Hair follicle dermal papilla cell (primary cell): ENCODE measurements at places on chromosomes 12 and 14. TPM values are rescaled to one million over a fixed set of nuclear protein-coding genes. Genes with fewer than 3 reads are reported as not detected.

TAS2R50 gene
- total RNA-seq, result 4.7 and 7.0 TPM in 2 replicates

INF2 gene
- total RNA-seq, result 71.6 and 77.1 TPM in 2 replicates

SRRM4 gene
- not detected in 2 replicates for total RNA-seq

TAS2R7 gene
- 0.16 TPM in 1 of 2 replicates, not detected in the other for total RNA-seq

FOXG1 gene
- total RNA-seq, result not detected in 2 replicates

IL31 gene
- not detected in 2 replicates for total RNA-seq

MLEC gene
- 113 and 120 TPM in 2 replicates for total RNA-seq

RNU6-8 gene
- not detected in 2 replicates for total RNA-seq

NRXN3 gene
- 0.32 and 0.49 TPM in 2 replicates for total RNA-seq

ITGB7 gene
- 1.3 and 1.8 TPM in 2 replicates for total RNA-seq

CFAP73 gene
- not detected in 2 replicates for total RNA-seq

CIROP gene
- 0.12 TPM in 1 of 2 replicates, not detected in the other for total RNA-seq

DEPDC4 gene
- total RNA-seq, result 0.49 TPM in 2 replicates

GALNT8 gene
- total RNA-seq, result not detected in 2 replicates

KRT75 gene
- not detected in 2 replicates for total RNA-seq
